ENCODE measurements at places on chromosomes 1 and 21. TPM values are rescaled to one million over a fixed set of nuclear protein-coding genes. Genes with fewer than 3 reads are reported as not detected.
A peak's percentile ranks its signal among the peaks of the same experiment; 100 is the strongest.

GRCh38 chr1:178057141-178057765, 36.7 kb upstream of the RASAL2 start:
- no peak for DNase-seq

DNA sequence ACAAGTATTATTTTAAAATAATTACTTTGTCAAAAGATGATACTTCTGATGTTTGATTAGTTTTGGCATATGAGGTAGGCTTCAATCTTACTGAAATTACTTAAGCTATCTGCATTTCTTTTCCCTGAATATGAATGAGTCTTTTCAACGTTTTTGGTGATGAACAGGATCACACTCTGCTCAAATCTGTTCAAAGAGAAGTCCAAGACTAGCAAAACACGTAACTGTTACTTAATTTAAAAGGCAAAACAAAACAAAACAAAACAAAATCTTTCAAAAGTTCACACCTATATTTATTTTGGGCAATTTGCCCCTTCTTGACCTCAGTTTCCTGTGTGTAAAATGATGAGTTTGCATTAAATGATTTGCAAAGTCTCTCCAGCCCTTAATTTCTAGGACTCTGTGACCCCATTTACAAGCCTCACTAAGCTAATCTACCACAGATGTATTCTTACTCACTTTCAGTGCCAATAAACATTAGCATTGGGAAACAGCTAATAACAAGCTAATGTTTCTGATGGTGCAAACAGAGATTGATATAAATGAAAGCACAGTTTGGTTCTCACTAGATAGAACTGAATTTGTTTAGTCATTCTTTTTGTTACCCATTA, 865.4 kb downstream of the LTN1 start:
- DNase-seq: no peak

DNA sequence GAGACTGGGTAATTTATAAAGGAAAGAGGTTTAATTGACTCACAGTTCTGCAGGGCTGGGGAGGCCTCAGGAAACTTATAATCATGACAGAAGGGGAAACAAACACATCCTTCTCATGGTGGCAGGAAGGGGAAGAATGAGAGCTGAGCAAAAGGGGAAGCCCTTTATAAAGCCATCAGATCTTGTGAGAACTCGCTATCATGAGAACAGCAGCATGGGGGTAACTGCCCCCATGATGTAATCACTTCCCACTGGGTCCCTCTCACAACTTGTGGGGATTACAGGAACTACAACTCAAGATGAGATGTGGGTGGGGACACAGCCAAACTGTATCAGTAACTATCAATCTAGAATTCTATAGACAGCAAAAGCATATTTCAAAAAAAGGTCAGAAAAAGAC, 64.7 kb upstream of the ACTRT2 start:
- no peak for DNase-seq

Gene CYP2J2
- 14.6 TPM for total RNA-seq

DNA sequence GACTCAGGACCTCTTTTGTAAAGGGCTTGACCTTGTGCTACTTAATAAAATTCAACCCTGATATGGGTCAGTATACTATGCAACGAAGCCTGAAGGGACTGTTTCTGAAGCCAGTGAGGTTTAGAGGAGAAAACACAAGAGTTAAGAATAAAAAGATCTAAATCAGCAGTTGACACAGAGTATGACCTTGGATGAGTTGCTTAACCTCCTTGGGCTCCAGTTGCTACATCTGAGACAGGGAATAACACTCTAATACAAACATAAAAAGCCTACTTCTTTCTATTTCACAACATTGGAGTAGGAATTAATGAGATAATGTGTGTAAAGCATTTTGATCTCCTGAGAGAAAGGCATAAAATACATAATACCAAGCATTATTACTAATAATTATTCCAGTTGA, 882.4 kb upstream of the ADGRL2 start:
- no peak for DNase-seq

Gene NT5C1A
- total RNA-seq: 2.9 TPM

DNA sequence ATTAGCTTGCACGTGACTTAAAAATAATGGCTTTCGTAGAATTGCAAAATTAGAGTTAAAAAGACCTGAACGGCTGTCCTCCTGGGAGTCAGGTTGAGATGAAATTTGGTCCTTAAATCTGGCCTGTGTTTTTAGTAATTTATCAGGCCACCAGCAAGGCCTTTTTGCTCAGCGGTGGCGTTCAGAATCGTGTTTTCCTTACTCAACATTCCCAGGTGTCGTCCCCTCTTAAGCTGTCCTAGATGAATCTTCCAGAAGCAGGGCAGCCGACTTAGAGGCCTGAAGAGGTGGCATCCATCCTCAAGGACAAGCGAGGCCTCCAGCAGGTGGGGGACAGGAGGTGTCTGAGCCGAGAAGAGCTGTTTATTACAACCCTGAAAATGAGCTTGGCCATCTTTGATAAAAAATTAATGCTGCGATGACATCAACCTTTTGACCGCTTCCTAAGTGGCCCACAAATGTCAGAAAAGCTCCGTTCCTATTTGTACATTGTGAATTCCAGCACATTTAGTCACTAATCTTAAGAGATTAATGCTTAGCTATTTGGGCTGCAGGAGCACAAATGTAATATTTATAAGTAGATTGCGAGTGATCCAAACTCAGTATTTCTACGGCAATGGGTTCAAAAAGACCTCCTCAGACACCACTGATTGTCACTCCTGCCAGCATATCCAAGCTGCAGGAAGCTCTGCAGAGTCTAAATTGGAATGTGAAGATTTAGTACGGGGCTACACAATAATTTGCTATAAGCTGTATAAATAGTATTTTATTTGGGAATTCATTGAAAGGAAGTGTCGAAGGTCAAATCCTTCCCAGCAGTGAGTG, 344.1 kb upstream of the VAMP3 start:
- no peak for DNase-seq

- DNase-seq: peak; percentile 20
Measured at GRCh38 chr1:183841950-183842794, 37.3 kb downstream of the RGL1 start.
